ENCODE measurements at places on chromosomes 2 and 18.

GRCh38 chr2:151367571-151367970, 10.2 kb downstream of the TNFAIP6 start:
- no peak for DNase-seq

GRCh38 chr2:65049010-65049639, 7.1 kb upstream of the CEP68 start:
- DNase-seq = no peak

DNA sequence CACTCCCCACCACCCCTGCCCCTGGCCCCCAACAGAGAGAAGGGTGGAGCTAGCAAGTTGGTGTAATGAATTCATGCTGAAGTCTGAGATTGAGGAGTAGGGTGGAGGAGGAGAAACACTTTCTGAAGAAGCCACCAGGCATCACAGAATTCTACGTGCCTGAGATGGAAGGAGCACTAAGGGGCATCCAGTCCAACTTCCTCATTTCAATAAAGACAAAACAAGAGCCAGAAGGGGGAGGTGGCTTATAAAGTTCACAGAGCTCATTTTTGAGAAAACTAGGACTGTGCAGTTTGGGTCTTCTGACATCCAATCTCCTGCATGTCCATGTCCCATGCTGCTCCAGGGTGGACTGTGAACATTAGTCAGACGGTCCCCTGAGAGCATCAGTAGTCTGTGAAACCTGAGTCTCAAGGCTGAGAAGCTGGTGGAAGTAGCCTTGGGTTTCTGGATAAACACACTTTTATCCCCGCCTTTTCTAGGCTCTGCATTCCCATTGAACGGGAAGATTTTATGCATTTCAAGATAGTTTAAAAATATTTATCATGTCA, 77.7 kb downstream of the TRIM43 start:
- no peak for DNase-seq

DNA sequence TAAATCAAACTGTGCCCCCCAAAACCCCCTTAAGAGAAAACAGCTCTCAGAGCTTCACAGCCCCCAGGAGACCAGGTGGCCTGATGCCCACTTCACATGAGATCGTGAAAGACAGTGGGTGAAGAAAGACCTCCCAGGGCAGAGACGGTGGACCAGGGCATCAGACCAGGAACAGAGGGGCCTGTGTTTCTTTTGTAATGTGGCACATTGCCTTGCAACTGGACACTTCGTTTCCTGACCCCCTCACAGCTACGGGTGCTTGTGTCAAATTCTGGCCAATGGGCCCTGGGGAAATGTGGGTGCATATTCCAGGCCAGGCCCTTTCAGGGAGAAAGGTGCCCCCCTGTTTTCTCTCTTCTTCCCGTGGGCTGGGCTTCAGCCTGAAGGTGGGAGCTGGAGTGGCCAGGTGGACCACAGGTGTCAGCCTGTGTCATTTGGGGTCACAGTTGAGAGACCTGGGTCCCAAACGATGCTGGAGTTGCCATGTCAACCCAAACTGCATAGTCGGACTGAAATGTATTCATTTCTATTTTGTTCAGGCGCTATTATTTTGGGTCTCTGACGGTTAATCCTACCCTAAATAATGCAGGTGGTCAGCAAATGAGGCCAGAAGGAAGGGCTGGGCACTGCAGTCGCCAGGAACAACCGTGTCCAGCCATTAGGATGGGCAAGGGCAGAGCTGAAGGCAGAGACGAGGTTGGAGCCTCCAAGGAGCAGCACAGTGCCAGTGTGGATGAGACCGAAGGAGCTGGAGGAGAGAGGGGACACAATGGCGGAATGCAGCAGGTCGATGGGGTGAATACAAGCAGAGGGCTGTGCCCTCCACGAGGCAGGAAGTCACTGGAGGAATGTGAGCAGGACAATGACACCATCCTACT, 338.2 kb downstream of the EIPR1 start:
- no peak for DNase-seq

- DNase-seq = no peak
Observed at GRCh38 chr2:18441583-18441982, 118.9 kb downstream of the RDH14 start.

GRCh38 chr2:163414121-163414520, 321.7 kb downstream of the FIGN start:
- no peak for DNase-seq

DNA sequence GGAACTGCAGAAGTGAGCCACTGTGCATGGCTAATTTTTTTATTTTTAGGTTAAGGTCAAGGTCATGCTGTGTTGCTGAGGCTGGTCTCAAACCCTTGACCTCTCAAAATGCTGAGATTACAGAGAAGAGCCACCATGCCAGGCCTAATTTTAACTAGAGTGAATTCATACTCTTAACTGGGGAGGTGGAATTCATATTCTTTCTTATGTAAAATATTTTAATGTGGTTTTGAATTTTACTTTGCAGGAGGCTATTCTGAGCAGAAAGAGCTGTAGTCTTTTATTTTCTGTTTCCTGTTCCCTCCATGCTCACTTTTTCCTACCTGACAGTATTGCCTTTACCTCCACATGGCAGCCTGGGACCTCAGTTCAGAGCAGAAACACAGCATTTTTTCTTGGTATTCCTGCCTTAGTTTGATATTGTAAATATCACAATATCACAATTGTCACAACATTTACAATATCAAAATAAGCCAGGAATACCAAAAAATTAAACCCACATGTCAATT, 37.1 kb upstream of the CCNYL1 start:
- no peak for DNase-seq

DNA sequence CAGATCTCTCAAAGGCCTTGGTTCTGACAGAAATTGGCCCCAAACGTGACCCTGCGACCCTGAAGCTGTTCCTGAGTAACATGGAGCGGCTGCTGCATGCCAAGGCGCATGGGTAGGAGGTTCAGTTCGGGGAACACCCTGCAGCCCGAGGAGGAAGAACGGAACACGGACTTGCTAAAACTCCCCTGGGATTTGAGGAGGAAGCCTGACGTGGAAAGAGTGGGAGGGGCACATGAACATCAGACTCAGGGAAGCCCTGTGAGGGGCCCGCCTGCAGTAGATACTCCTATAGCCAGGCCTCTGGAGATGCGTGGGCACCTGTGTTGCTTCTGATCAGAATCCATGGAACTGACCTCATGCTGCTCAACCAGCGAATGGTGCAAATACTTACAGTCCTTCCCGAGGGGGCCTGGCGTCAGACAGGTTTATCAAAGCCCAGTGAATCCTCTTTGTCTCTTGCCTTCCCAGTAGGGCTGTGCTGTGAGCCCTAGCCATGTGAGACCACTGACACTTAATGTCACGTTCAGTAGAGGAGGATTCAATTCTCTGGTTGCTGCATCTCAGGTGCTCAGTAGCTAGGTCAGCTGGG, 46.8 kb downstream of the IMPA2 start:
- no peak for DNase-seq

- DNase-seq = no peak
Observed at GRCh38 chr2:12755384-12755783, 38.6 kb downstream of the TRIB2 start.

DNA sequence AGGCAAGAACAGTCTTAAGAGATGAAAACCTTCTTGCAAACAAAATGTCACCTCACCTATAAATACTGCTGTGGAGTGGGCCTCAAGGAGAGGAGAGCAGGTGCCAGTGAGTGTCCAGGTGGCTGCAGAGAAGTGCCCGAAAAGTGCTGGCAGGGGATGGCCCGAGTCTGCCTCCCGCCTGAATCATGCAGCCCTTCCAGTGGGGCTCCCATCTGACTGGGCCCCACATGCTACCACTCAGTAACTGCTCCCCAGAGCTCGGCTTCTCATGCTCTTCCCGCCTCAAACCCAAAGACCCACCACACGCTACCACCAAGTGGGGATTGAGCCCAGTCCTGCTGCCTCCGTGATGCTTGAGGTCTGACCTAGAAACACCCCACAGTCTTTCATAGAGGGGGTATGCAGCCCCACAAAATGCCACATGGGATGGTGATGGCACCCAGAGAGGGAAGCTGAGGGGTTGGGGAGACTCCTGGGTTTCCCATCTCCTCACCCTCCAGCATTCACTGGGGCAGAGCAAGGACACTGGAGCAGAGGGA, 7.4 kb downstream of the HS6ST1 start:
- DNase-seq = no peak

DNA sequence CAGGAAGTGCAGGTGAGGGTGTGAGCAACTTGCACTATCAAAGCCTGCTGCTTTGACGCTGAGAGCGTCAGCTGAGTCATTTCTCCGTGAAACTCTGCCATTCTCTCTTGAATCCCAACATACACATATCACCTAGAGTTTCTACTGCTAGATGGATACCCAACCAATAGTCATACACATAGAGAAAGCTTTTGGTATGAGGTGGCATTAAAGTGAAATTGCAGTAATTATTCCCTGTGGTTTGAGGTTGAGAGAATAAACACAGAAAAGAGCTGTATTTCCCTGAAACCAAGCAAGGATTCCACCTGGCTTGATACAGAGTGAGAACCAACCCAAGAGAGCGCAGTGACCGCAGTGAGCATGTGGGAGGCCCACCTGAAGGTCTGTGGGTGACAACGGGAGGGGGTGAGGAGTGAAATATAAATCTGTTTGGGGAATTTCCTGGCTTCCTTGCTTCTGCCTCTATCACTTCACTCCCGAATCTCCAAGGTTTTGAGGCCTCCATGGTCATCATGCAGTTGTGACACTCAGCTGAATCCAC, 28.8 kb upstream of the TMEM18 start:
- no peak for DNase-seq

- DNase-seq = no peak
Observed at GRCh38 chr2:86275384-86275799, 62.0 kb downstream of the REEP1 start.

- no peak for DNase-seq
Observed at GRCh38 chr18:41025666-41026065, 929.4 kb upstream of the PIK3C3 start.

- no peak for DNase-seq
Observed at GRCh38 chr2:6671913-6672312, 193.8 kb downstream of the CMPK2 start.

- no peak for DNase-seq
Observed at GRCh38 chr2:132438691-132439090, 22.1 kb downstream of the GPR39 start.

DNA sequence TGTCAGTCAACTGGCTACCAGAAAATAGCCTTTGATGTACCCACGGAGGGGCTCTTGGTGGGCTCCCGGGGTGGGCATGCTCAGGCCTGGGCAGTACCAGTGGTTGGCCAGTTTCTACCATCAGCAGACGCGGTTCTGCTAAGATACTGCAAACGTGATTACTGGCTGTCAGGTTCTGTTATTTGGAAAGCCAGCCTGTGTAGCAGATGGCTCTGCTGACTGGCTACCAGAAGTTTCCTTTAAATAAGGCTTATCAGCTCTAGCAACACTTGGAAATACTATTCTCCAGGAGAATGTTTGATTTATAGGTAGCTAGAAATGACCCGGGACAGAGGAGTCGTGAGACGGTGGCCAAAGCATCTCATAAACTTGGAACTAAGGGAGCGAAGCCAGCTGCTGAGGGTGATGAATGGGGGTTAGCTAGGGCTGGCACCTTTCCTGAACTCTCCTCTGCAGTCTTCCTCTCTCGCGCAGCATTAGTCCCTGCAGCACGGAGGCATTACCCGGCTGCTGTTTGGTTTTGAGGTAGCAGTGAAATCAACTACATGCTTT, 171.9 kb downstream of the AGAP1 start:
- DNase-seq = no peak

DNA sequence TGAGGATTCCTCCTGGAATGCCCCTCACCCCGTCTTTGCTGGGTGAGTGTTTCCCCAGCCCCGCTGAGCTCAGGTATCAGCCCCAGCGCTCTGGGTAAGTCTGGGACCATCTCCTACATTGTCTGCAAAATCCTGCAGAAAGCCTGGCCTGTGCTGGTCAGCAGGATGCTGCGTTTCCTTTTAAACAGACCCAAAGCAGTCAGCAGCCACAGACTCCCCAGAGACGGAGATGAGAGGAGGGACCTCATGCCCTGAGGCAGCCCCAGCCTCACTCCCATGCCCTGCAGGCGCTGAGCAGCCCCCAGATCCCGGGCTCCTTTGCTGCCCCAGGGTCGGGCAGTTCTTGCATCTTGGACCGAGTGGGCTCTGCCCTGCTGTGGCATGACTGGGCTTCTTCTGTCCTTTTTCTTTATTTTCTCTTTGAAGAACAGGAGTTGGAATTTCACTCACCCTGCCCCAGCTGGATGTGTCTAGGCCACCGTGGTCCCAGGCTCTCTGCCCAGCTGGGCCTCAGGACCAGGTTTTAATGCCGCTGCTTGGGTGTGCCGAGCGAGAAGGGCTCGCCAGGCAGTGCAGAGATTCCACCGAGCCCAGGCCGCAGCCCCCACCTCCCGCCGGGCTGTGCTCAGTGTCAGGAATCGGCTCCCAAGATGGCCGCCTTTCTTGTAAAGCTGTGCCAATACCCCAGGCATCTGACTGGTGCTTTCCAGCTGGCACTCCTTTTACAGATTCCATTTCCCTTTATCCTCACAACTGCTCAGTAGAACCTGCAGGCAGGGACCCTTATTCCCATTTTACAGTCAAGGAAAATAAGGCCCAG, 43.6 kb downstream of the ODC1 start:
- DNase-seq = no peak

DNA sequence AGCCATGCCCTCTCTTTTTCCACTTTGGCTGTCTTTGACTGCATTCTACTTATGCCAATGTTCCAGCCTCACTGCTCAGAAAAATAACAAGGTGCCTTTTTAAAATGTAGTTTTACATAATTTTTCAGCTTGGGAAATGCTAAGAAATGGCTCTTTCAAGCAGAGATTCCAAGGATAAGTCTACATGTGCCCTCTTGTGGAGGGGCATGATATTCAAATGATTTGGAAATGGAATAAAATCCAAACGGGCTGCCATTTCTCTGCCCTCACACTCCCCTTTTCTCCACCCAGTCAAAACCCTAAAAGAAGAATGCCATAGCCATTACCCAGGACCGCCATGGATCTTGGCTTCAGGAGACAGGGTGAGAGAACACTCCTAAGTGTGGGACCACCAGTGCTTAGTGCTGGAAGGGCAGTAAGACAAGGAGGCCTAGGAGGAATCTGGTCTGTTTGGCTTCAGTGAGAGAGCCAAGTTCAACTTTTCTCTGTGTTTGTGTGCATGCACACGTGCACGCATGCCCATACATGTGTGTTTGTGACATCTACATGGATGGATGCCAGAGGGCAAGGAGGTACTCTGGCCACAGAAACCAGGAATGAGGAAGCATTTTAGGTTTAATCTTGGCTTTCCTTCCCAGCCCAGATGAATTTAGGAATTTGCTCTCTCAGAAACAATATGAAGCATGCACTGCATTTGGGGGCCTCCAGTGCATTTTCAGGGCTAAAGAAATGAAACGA, 174.0 kb upstream of the SLC14A2 start:
- no peak for DNase-seq

- no peak for DNase-seq
Observed at GRCh38 chr2:234633581-234634230, 136.8 kb upstream of the ARL4C start.

GRCh38 chr2:66446941-66447340, 12.0 kb downstream of the MEIS1 start:
- no peak for DNase-seq

DNA sequence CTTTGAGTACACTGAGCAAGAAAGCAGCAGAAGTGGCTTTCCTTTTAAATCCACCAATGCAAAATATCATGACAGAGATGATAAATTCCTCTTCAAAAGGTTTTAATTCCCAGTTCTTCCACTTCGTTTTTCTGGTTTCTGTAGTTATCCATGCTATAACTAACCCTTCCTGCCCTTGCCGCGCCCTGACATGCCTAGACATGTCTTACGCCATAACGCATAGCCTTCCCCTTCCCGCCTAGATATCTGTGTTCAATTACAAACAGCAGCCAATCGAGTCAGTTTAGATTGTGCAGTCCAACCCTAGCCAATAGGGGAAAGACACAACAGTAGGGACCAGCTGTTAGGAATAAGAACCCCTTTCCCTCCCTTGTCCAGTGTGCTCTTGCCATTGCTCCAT, 16.1 kb downstream of the PRPF40A start:
- DNase-seq = no peak

- DNase-seq = peak; percentile 35
Observed at GRCh38 chr2:157898591-157898996, 22.5 kb upstream of the ACVR1 start.

Measured in DND-41 (cell line).